ENCODE measurements at places on chromosomes 11 and 22.

GRCh38 chr11:122138744-122139594, 23.0 kb upstream of the BLID start:
- DNase-seq, result no peak

DNA sequence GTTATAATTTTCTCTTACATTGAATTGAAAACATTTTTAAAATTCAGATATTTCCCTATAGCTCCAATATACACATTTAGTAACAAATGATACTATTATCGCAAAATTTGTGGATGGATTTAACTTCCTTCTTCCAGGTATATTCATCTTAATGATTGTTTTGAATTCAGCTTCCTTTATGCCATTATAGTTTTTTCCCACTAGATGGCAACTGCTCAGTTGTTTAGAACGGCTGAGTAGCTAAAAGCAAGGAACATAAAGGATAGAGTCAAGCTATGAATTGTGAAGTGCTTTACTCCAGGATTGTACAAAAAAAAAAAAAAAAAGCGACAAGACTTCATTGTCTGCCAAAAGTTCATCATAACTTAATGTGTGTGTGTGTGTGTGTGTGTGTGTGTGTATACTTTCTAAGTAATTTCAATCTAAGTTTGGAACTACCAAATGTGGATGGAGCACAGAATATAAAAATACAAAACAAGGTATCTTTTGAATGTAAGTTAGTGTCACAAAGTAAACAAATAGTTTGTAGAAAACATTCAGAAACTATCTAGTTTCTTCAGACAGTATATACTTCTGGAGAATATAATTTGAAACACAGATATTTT, 846.4 kb downstream of the DLG2 start:
- peak; percentile 1 for DNase-seq

GRCh38 chr11:43786016-43786415, 94.6 kb upstream of the ALKBH3 start:
- no peak for DNase-seq

DNA sequence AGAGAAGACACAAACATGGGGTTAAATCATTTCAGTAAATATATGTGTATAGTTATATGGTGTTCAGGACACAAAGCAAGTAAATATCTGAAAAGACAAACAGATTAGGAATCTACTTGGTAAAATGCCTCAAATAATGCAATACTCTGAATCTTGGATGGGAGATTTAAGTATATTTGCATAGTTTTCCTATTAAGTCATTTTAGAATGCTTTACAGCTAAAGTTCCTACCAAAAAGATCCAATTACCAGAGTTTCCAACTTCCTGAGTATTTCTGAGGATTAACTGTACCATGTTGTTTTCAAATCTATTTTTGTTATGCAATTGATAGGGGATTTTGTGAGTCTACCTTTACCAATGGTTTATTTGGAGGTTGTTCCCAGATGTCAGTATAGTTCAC, 424.4 kb upstream of the CCDC179 start:
- no peak for DNase-seq

DNA sequence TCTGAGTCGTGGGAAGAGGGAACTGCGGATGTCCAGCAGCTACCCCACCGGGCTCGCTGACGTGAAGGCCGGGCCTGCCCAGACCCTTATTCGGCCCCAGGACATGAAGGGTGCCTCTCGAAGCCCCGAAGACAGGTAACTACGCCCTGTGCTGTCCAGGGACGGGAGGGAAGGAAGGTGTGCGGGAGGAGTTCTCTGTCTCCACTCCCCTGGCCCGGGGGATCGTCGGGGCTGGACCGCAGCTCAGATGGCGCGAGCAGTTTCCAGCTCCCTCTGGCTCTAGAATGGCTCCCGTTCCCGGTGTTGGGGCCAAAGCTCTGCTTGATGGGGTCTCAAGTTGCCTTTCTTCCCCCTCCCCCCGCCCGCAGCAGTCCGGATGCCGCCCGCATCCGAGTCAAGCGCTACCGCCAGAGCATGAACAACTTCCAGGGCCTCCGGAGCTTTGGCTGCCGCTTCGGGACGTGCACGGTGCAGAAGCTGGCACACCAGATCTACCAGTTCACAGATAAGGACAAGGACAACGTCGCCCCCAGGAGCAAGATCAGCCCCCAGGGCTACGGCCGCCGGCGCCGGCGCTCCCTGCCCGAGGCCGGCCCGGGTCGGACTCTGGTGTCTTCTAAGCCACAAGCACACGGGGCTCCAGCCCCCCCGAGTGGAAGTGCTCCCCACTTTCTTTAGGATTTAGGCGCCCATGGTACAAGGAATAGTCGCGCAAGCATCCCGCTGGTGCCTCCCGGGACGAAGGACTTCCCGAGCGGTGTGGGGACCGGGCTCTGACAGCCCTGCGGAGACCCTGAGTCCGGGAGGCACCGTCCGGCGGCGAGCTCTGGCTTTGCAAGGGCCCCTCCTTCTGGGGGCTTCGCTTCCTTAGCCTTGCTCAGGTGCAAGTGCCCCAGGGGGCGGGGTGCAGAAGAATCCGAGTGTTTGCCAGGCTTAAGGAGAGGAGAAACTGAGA, 1.4 kb downstream of the ADM start:
- no peak for DNase-seq

GRCh38 chr22:49046546-49047361, 780.9 kb downstream of the BRD1 start:
- no peak for DNase-seq

- DNase-seq, result no peak
Observed at GRCh38 chr11:78244080-78244479, 55.4 kb downstream of the USP35 start.

DNA sequence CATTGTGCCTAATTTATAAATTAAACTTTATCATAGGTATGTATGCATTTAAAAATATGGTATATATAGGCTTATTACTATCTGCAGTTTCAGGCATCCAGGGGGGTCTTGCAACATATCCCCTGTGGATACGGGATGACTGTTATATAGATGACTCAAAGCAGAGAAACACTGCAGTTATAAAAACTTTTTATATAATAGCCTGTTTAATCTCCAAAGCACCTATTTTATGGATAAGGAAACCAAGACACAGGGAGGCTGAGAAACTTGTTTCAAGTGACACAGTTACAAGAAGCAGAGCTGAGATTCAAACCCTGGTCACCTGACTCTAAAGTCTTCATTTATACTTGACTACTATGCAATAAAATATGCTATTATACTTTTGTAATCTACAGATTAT, 897.7 kb downstream of the KCNA4 start:
- DNase-seq, result peak; percentile 65

GRCh38 chr22:24831687-24832086, 25.7 kb downstream of the SGSM1 start:
- DNase-seq, result no peak

DNA sequence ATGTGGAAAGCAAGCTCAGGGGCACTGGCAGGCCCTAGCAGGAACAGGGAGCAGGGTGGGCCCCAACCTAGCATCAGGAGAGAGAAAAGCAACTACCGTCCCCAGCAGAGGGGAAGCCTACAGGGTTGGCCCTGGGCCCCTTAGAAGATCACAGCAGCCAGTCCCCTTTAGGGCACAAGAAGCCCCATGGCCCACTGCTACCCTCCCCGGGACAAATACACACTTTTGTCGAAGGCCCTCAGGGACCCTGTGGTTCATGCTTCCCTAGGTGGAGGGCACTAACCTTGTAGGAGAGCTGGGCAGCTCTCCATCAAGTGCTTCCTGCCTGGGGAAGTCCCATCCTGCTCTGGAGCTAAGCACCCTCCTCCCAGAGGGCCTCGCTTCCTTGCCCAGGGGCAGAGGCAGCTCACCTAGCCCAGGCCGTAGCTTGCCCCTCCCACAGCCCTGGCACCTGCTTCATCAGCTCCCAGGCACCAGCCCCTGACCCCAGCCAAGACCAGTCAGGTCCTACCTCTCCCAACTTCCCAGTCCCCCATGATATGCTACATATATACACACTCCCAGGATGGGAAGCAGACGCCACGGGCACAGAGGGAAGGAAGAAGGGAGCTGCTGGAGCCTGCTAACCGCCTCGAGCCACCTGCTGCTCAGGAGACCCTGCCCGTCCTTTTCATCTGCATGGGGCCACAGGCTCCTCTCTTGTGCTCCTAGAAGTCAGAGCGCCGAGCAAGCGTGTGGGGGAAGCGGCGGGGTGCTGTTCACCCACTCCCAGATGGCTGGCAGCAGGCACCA, 20.1 kb downstream of the SUN2 start:
- no peak for DNase-seq

DNA sequence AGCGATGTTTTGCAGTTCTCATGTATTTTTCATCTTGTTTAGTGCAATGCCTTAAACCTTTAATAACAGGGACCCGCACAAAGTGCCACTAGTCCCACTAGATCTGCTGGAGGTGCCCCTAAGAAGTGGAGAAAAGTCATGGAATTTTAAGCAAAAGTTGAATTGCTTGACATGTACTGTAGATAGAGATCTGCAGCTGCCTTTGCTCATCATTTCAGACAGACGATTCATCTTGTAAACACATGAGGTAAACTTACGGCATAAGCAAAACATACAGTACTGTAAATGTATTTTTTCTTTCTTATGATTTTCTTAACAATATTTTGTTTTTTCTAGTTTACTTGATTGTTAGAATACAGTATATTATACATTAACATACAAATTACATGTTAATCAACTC, 295.6 kb downstream of the CASP12 start:
- no peak for DNase-seq

GRCh38 chr11:719214-720016, 13.4 kb downstream of the EPS8L2 start:
- DNase-seq, result no peak

- no peak for DNase-seq
Observed at GRCh38 chr11:96288915-96289314, 54.1 kb downstream of the MAML2 start.
